ENCODE measurements at places on chromosomes 1 and 21.

DNA sequence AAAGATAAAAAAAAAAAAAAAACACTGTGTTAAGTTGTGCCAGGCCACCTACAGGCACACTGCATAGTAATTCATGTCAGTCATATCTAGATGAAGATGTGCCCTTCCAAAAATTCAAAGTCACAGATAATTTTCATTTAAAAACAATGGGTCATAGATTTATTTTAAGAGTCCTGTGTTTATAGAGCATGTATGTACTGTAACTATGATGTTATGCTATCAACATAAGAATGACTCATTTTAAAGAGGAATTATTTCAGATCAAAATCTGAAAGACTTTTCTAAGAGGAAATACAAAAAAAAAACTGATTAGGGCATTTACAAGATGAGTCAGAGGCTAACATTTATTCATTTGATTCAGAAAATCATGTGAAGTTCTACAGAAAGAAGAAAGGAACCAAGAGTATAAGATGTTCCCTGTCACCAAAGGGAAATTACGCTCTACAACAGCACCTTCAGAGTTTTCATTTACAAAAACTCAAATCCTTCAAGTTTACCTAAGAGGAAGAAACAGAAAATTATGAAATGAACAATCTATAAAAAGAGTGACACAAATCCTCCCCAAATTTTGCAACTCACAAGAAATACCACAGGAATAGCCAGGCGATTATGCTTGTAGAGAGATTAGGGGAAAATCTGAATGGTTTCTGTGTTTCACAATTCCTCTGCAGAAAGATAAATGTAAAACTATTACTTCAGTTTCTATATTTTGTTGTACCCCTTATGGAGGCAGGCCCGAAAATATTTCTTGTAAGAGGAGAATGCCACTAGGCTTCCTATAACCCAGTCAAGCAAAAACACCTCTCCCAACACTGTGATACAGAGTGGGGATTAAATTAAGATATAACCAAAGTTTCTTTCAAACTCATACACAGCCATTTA lies 13.8 kb downstream of the TP53BP2 start:
- no peak for DNase-seq

DNA sequence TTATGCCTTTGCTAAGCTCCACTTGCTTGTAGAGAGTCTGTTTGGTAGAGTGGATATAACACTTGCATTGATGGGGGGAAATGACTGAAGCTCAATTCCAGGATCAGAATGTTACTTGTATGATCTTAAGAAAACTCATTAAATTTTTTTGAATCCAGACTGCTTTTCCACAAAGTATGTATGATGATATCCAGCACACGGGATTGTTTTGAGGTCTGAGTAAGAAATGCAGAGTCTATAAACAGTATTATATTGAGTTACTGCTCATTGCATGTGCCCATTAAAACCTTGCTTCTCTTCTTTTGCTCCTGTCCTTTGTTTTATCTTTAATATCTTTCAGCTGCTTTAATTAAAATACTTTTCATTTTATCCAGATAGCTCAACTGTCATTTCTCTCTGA lies 570.4 kb upstream of the ZRANB2 start:
- no peak for DNase-seq

DNA sequence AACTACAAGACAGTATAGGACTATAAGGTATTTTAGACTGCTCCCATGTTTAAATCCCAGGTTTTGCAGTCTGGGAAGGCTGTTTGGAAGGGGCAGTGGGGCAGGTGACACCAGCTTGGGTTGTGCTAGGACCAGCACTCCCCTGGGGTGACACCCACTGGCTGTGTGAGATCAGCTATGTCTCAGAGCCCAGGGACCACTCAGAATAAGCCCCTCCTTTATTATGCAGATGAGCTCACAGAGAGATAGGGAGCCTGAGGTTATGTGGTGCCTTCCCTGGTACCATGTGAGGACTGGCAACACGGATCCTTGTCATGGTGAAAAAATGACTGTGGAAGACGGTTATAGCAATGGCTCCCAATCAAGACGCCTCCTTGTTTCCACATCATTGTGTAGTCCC lies 71.0 kb downstream of the NENF start:
- DNase-seq: no peak

- DNase-seq: no peak
These were observed 65.3 kb upstream of the ZNF326 start for GRCh38 chr1:89929467-89930063.

GRCh38 chr1:111054656-111055055 lies 85.2 kb downstream of the DRAM2 start:
- no peak for DNase-seq

GRCh38 chr21:40057331-40057730 lies 190.1 kb downstream of the PCP4 start:
- no peak for DNase-seq

- DNase-seq: no peak
These were observed 430.9 kb upstream of the ADGRL2 start for GRCh38 chr1:81369833-81370232.

- DNase-seq: no peak
These were observed 79.3 kb downstream of the ST6GALNAC3 start for GRCh38 chr1:76153841-76154205.

- no peak for DNase-seq
These were observed 8.7 kb downstream of the TOR3A start for GRCh38 chr1:179090522-179090921.

DNA sequence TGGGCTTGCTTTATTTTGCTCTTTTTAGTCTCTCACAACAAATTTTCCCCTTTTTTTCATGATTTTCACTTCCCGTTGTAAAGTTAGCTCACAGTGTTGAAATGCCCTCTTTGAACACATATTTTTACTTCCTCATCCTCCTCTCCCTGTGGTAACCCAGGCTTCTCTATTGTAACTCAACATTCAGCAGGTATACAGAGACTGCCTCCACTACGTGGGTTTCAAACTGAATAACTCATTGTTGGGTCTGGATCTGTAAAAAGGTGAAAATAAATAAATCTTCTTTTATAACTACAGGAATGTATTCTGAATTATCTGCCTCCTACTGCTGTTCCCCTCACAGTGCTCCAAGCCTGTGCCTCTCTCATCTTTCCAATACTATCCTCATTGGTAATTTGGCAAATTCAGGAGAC lies 166.4 kb downstream of the RUNX1 start:
- DNase-seq: no peak

DNA sequence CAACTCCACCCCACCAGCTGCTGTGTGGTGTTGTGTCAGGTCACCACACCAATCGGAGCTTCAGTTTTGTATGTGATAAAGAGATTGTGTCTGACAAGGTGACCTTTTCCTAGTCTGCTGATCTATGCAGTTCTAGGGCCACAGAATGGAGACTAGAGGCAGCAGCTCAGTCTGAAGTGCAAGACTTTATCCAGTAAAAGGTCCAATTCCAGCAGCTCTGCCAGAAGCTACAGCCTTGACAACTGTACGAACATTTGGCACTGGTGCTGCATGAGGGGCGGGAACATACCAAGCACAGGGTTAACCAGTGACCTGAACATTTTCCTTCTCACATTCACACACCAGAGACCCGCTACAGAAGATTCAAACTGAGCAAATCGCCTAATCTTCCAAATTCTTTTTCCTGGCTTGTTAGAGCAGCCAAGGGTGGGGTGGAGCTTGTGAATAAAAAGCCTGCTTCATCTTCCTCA lies 9.3 kb downstream of the FMO1 start:
- DNase-seq: no peak

DNA sequence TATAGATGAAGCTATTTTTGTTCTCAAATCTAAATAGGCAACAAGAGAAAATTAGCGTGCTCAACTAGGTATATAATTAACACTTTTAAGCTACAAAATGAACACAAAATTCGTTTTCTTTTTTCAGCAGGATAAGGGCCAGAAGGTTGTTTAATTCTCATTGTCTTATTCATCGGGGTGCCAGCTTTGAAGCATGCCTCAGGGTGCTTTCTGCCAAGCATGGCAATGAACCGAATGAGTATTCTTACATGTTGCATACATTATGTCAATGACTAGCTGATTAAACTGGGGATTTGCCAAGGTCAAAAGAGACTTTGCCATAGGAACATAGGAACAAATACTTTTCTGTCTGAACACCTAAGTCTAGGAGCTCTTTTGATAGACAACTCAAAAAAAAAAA lies 102.0 kb upstream of the MAP1LC3C start:
- no peak for DNase-seq

GRCh38 chr1:205321162-205321958 lies at the start of gene NUAK2:
Gene NUAK2 (minus strand): TSS chr1:205321745. CDS start chr1:205321628, 117 bp downstream.
- peak; percentile 63 for DNase-seq

DNA sequence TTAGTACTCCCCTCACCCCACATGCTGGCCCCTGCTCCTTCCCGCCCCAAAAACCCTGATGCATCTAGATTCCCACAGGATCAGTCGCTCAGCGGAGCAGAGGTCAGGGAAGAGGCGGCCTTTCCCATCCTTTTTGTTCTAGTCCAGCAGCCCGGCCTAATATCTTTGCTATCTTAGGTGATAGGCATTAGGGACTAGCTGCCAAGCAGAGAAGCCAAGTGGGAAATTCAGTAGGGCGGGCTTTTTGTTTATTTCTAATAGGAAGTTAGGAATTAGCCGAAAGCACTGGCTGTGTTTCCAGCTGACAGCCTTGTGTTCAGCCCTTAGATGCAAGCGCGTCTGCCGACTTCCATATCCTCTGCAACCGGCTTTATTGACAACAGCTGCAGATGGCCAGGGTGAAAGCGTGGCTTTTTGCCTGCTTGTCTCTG lies 59.0 kb upstream of the BCAR3 start:
- DNase-seq: no peak

GRCh38 chr1:94398356-94398755 lies 19.8 kb upstream of the ABCD3 start:
- DNase-seq: no peak

DNA sequence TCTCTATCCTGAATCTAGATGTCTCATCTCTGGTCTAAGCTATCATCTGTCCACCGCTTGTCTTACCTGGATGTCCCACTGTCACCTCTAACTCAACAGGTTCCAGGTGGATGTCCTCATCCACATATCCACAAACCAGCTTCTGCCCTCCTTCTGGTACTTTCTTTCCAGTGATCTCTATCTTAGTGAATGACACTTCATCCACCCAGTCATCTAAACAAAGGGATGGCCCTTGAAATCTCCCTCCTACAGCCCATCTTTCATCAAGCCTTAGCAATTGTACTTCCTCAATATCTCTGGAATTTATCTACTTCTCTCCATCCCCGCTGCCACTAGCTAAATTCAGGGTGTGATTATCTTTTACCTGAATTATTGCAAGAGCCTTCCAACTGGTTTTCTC lies 33.9 kb upstream of the SERBP1 start:
- no peak for DNase-seq

- DNase-seq: no peak
These were observed 138.5 kb downstream of the TNR start for GRCh38 chr1:175604942-175605286.

- DNase-seq: no peak
These were observed 26.2 kb upstream of the ID3 start for GRCh38 chr1:23585321-23586022.

- no peak for DNase-seq
These were observed 420.8 kb downstream of the NPHP4 start for GRCh38 chr1:5571438-5571837.

- DNase-seq: no peak
These were observed 2.0 kb downstream of the INAVA start for GRCh38 chr1:200896531-200897196.

GRCh38 chr1:10623686-10624145 lies 149.0 kb downstream of the PEX14 start:
- no peak for DNase-seq

GRCh38 chr1:178283409-178283808 lies 189.5 kb downstream of the RASAL2 start:
- no peak for DNase-seq

- no peak for DNase-seq
These were observed 25.8 kb downstream of the UAP1 start for GRCh38 chr1:162587347-162587746.

- no peak for DNase-seq
These were observed 39.3 kb upstream of the TENT5C start for GRCh38 chr1:117566556-117566955.

DNA sequence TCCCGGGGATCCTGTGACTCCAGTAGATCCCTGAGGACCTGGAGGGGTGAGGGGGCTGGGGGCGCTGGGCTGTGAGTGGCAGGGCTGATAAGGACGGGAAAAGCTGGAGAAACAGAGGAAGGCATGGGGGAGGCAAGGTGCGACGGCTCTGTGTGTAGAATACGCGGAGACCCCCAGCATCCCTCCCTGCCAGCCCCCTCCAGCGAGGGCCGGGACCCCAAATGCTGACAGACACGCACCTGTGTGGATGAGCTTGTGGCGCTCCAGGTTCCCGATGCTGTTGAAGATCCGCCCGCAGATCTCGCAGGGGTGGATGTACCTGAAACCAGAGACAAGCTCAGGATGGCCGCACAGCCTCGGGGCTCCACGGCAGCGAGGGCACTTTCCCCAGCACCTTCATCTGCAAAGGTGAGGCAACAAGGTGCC lies 53.0 kb upstream of the RIPK4 start:
- DNase-seq: no peak

DNA sequence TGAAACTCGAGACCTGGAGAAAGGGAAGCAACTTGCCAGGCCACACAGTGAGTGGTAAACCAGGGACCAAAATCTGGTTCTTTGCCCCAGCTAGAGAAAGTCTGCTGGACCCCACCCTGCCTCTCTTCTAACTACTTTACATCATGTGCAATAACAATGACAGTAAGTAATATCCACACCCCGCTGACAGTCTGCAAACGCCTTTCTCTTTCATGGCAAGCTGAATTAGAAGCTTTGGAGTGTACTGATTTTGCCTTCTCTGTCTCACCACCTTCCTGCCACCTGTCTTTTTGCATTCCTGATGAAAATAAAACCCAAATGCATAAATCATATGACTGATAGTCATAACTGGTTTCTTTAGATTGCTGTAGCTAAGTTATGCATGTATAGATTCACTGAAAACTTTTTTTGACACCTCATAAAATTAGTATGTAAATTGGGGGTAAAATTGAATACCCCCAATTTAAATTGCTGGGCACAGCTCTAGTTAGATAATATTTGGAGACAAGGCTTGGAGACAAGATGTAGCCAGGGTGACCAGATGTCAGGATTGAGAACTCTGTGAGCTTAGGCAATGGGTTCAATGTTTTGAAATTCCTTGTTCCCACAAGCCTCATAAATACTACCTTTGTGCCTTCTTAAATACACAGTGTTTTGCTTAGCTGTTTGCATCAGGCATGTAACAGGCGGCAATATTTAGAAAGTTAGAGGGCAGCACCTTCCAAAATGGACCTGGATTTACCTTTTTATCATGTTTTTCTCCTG lies 73.5 kb downstream of the ST6GALNAC5 start:
- no peak for DNase-seq
